ENCODE measurements at places on chromosomes 5 and 9. TPM values are rescaled to one million over a fixed set of nuclear protein-coding genes. Genes with fewer than 3 reads are reported as not detected.

The DBH gene
- total RNA-seq = not detected

The RLN2 gene
- not detected for total RNA-seq

The HTR1A gene
- total RNA-seq = not detected

The PCDHGA1 gene
- total RNA-seq = 1.1 TPM

The CDK9 gene
- 39.1 TPM for total RNA-seq

The CLIC3 gene
- total RNA-seq = 4.8 TPM

The LEAP2 gene
- 0.06 TPM for total RNA-seq

The CCDC192 gene
- total RNA-seq = not detected

The F12 gene
- total RNA-seq = 0.25 TPM

The PCDHGA11 gene
- 11.0 TPM for total RNA-seq

The FCN2 gene
- not detected for total RNA-seq
